ENCODE measurements at places on chromosomes 11 and 22. TPM values are rescaled to one million over a fixed set of nuclear protein-coding genes. Genes with fewer than 3 reads are reported as not detected.

Gene SNX32
- total RNA-seq, result 1.1 TPM

Gene ZDHHC8
- total RNA-seq, result 11.8 TPM

DNA sequence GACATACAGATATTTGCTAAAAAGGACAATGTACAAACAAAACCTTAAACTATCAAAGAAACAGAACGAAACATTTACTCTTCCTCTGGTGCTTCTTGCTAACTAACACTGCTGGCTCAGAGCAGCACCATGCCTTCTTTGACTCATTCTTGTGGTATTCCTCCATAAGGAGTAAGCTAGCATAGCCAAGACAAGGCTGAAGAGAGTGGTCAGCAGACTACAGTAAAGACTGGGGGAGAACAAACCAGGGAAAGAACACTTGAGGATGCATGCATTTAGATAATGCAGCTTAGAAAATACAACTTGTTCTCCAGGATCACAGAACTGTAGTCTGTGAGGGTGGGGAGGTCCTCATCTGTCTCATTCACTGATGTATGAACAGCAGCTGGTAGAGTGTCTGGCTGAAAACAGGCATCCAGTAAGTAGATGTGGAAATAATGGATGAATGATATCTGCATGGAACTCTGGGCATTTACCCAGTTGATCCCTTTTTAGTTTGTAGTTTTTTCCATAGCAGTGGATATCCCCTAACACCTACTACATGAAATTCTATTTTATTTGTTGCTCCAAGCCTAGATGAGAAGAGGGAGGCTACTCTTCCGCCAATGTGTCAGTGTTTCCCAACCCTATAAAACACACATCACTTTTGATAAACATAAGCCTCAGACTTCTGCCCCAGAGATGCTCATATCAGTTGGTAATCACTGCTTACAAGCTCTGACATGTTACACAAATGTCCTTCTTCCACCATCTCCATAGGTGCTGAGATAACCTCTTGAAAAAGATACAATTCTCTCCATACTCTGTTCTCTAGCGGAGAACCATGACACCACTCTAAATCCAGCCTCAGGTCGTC is 7.3 kb downstream of the SNX19 start:
- H3K4me1 ChIP-seq, result peaks cover 25% of the 10 kb centered on the region
- H3K27ac ChIP-seq, result peak overlapping the region; percentile 87
- no peaks in the 10 kb centered on the region for H3K27me3 ChIP-seq
- H3K4me3 ChIP-seq, result no peak overlapping the region
- peak; percentile 93 for DNase-seq

- no peaks in the 10 kb centered on the region for H3K27me3 ChIP-seq
- H3K4me1 ChIP-seq, result no peaks in the 10 kb centered on the region
- no peak for DNase-seq
- no peaks in the 10 kb centered on the region for H3K36me3 ChIP-seq
- H3K27ac ChIP-seq, result no peak overlapping the region
- no peak overlapping the region for H3K4me3 ChIP-seq
These were observed 832.2 kb downstream of the NTM start for GRCh38 chr11:132202621-132203020.

- H3K4me3 ChIP-seq, result no peak overlapping the region
- no peak overlapping the region for H3K27ac ChIP-seq
- H3K4me1 ChIP-seq, result no peaks in the 10 kb centered on the region
- H3K36me3 ChIP-seq, result no peaks in the 10 kb centered on the region
- no peak for DNase-seq
These were observed 57.3 kb downstream of the C11orf91 start for GRCh38 chr11:33643167-33643824.

GRCh38 chr11:128814856-128815705 is 52.0 kb downstream of the KCNJ1 start:
- peaks cover 9% of the 10 kb centered on the region for H3K36me3 ChIP-seq
- H3K4me1 ChIP-seq, result peaks cover 16% of the 10 kb centered on the region
- peak overlapping the region; percentile 41 for H3K4me3 ChIP-seq
- H3K27ac ChIP-seq, result peak overlapping the region; percentile 62
- no peaks in the 10 kb centered on the region for H3K27me3 ChIP-seq

GRCh38 chr22:29306835-29307595 is 565 bp downstream of the GAS2L1 start:
- H3K4me1 ChIP-seq, result peaks cover 37% of the 10 kb centered on the region
- peak overlapping the region; percentile 65 for H3K27ac ChIP-seq
- no peaks in the 10 kb centered on the region for H3K36me3 ChIP-seq
- H3K4me3 ChIP-seq, result peak overlapping the region; percentile 81
- peak; percentile 99 for DNase-seq
- no peaks in the 10 kb centered on the region for H3K27me3 ChIP-seq

DNA sequence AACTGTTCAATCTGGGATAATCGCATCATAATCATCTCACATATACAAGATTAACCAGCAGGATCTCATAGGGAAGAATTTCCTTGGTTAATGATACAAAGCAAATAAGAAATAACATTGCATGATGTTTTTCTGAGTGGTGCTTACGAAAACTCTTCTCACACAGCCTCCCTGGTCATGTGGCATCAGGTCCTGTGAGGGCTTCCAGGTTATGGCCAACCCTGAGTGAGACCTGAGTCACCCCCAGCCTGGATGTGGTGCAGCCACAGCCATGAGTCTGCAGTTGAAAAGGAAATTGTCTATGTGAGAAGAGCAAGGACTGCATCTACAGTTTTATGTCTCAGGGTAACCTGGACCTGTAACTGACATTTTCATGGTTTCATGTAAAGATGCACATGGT is 90.5 kb upstream of the XKR3 start:
- H3K4me1 ChIP-seq, result no peaks in the 10 kb centered on the region
- H3K27ac ChIP-seq, result no peak overlapping the region
- no peak overlapping the region for H3K4me3 ChIP-seq
- H3K36me3 ChIP-seq, result no peaks in the 10 kb centered on the region
- H3K27me3 ChIP-seq, result no peaks in the 10 kb centered on the region
- no peak for DNase-seq

GRCh38 chr11:57320719-57321387 is 3.9 kb downstream of the TNKS1BP1 start:
- no peaks in the 10 kb centered on the region for H3K27me3 ChIP-seq
- no peak overlapping the region for H3K4me3 ChIP-seq
- peak overlapping the region; percentile 97 for H3K27ac ChIP-seq
- H3K36me3 ChIP-seq, result peaks cover 48% of the 10 kb centered on the region
- H3K4me1 ChIP-seq, result peaks cover 41% of the 10 kb centered on the region

All from osteoblast (primary cell).